ENCODE measurements at places on chromosomes 2 and 18.

DNA sequence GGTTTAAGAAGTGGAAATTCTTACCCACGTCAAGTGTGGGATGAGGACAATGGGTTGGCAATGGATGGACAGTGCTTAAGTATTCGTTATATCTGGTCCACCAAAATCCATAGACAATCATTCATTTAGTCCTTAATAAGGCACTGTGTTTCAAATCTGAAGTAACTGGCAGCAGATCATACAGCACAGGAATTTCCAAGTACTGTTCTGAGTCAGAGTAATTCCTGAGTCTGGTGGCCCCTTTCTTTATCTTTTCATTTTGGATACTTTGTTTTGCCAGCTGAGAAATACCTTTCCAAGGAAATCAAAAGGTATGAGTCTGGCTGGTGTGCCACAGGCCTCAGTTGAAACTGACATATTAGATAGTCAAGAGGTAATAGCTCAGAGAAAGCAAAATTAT lies 31.4 kb upstream of the CCDC102B start:
- no peak for DNase-seq

GRCh38 chr2:2758793-2759367 lies 427.8 kb upstream of the MYT1L start:
- no peak for DNase-seq

DNA sequence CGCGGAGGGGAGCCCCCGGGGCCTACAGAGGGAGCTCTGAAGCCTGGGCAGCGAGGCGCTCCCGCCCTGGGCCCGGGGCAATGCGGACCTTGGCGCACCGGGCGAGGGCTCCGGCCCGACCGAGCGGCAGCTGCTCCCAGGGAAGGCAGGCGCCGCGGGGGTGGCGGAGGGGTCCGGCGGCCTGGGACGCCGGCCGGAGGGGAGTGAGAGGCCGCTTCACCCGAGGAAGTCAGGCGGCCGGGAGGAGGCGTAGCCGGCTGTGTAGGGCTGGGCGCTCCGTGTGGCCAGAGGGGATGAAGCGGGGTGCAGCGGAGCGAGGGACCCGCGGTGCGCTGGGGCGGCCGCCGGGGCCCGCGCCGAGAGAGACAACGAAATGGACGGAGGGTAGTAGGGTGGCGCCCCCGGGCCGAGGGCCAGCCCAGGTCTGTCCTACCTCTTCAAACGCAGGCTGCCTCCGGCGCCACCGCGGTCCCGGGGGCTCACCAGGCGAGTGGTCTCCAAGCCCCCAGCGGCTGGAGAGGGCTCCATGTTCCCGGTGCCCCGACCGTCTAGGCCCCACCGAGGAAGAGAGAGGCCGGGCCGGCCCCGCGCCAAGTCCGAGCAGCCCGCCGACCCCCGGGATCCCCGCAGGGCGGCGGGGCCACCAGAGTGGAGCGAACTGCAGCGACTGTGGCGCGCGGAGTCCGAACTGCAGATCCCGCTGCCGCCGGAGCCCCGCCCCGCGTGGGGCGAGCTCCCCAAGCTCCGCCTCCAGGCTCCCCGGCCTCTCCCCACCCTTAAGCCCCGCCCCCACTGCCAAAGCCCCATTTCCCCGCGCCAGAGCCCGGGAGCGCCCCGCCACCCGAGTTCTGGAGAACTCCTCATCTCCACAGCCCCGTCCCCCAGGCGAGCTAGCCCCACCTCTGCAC lies at the start of gene SLC30A3:
TSS of gene SLC30A3 (minus strand) at position 669 of the 908 bp plus-strand sequence. CDS start at position 528, 141 bp downstream.
- DNase-seq = peak; percentile 22

DNA sequence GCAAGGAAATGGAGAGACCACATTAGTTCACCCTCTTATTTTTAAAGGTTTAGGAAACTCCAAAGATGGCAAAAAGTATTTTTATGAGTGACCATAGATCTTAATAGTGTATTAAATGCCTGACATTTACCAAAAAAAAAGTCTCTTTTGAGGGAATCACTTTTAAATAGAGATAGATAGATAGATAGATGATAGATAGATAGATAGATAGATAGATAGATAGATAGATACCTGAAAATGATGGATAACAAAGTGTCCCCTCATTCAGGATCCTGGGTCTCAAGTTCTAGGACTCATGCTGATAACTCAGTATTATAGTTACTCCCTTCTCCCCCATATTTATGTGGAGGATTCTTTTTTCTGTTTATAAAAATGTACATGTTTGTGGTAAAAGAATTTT lies 52.8 kb downstream of the FARP2 start:
- DNase-seq = no peak

DNA sequence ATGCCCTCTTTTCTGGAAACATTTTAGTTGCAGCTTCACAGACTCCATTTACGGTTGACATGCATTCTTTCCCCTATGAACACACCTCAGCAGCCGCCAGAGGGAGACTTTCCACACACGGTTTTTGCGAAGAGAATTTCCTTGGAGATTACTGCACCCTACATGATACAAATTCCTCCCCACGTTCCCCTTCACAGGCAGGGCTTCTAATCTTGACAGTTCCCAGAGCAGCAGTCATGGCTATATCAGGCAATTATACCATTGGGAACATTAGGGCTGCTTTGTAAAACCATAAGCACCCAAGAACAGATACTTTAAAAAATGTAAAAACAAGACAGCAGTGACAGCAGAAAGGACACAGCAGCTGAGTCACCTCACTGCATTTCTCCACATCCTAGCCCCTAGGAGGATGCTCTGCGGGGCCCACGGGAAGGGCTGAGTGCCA lies 253.8 kb downstream of the TGIF1 start:
- DNase-seq = peak; percentile 70

All from fibroblast of skin of right biceps (primary cell).